ENCODE measurements at places on chromosomes 5 and 9.

GRCh38 chr5:51974834-51975233 lies 591.6 kb downstream of the ISL1 start:
- no peak for DNase-seq

- no peak for DNase-seq
These were observed 301.9 kb downstream of the FER start for GRCh38 chr5:109049565-109049964.

DNA sequence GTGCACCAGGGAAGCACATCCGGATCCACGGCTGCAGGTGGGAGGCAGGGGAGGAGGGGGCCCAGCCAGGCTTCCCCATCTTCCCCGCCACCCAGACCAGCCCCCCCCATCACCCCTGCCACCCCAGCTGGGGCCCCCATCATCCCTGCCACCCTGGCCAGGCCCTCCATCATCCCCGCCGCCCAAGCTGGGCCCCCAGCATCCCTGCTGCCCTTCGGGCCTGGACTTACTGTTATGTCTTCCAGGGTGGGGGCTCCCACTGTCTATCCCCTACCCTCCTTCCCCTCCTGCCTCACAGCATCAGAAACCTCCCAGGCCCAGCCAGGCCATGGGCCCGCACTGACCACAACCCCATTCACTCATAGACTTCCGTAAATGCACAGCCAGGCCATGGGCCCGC lies 27.5 kb downstream of the SLC6A18 start:
- no peak for DNase-seq

DNA sequence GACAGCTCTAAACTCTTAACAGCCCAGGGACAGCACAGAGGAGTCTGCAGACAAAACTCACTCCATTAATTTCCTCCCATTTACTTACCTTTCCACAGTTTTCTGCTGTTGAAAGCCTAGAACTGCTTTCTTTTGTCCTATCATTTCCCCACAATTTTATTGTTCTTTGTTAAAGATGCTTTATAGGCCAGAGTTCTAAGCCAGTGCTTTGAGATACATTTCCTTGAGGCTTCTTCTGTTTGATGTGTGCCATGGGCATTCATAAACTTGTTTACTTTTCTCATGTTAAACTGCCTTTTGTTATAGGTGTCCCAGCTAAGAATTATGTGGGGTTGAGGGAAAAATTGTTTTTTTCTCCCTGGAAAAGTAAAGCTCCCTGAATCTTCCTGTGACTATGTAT lies 25.9 kb upstream of the SUB1 start:
- DNase-seq, result no peak

GRCh38 chr5:118228489-118228888 lies 759.9 kb downstream of the DTWD2 start:
- no peak for DNase-seq
